Fibroblast of mammary gland (primary cell): ENCODE measurements at places on chromosomes 3 and 15.

GRCh38 chr3:174061162-174061561 is 663.6 kb downstream of the NLGN1 start:
- no peak for DNase-seq

DNA sequence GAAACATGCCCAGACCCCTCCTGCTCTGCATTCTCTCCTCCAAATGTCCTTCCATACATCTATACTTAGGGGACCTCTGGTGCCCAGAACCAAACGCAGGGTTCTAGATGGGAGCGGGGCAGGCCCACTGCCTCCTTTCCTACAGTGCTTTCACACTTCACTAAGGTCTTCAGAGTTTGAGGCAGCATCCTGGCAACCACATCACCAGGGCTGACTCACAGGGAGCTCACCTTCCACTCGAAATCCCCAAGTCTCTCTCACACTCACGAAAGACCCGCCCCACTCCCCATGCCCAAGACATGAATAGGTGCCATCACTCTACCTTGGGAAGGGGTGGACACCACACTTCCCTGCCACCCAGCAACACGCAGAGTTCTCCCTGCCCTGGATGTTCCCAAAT is 18.9 kb downstream of the HOMER2 start:
- no peak for DNase-seq

DNA sequence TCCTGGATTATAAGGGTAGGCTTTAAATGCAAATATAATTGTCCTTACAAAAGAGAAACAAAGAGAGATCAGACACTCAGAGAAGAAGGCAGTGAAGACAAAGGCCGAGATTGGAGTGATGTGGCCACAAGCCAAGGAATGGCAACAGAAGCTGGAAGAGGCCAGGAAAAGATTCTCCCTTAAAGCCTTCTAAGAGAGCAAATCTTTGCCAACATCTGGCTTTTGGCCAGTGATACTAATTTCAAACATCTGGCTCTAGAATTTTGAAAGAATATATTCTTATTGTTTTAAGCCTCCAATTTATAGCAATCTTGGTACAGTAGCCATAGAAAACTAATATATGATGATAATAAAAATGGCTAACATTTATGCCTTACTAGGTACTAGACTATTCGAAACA is 615.8 kb upstream of the ZNF385D start:
- DNase-seq = peak; percentile 33

- DNase-seq = no peak
Measured at GRCh38 chr15:29942548-29942947, 120.3 kb upstream of the TJP1 start.

- DNase-seq = peak; percentile 93
Measured at GRCh38 chr3:152302521-152303021, 33.8 kb downstream of the MBNL1 start.

GRCh38 chr15:38072348-38073177 is 138.1 kb downstream of the TMCO5A start:
- DNase-seq = peak; percentile 79

DNA sequence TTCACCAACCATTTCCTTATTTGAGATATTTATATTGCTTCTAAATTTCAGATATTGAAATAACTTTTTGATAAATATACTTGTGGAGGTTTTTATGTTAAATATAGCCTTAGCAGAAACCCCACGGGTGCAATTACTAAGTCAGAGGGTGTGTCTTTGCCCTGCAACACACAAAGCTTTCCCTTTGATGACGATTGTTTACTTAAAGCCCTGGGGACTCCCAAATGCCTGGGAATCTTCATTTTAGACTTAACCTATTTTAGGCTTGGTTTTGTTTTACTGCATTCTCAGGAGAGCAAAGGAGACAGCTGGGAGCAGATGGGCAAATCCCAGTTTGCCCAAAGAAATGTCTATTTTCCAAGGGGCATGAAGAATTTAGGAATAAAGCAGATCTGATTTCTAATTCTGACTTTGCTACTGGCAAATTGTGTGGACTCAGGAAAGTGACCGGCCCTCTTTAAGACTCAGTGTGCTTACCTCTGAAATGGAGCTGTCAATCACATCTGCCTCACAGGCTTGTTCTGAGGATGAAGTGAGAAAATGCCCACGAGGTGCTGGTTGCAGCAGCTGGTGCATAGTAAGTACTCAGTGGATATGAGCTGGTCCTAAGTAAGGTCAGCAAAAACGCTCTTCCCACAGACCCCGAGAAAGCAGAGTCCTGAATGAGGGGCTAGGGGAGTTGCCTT is 49.3 kb upstream of the CA12 start:
- DNase-seq = peak; percentile 48

DNA sequence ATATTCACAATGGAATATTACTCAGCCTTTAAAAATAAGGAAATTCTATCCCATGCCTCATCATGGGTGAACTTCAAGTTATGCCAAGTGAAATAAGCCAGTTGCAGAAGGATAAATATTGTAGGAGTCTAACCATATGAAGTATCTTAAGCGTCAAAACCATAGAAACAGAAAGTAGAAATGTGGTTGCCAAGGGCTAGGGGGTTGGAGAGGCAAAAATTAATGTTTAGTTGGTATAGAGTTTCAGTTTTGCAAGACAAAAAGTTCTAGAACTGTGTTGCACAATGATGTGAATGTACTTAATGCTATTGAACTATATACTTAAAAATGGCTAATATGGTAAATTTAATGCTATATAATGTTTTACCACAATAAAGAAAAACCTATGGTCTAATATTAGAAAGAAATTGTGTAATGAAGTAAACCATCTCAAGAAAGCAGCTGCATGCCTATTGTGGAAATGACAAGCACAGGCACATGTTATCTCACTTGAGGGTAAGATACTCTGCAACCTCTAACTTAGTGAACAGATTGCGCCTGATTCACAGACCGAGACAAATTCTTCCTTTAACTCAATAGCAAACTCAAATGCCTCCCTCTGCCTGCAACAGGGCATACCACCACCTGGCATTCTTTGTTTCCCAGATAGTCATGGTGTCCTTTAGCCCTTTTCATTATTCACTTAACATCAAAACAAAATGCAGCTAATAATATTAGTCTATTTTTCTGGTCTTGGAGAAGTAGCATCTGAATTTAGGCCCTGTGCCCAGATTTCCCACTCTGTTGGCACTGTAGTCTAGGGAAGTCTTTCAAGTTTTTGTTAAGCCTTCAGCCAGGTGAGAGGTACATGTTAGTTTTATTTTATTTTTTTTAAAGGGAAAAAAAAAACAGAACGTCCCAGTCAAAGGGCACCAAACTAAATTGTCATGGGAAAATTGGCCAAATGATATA is 80.2 kb upstream of the ACP3 start:
- no peak for DNase-seq

DNA sequence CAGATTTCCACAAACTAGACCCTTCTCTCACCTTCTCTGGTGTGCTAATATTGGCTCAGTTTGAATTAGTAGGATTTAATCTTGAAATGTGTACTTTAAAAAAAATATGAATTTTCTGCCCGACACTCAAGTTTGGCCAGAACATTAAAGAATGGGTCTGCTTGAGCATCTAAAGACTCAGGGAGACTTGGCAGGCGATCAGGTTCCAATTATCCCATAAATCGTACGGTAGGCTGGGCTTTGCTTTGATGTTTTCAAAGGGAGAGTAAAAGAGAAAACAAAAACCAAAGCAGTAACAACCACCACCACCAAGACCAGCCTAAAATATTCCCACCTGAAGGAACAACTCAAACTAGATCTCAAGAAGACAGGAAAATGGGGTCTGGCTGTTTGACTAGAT is 230.8 kb downstream of the EBLN2 start:
- no peak for DNase-seq

DNA sequence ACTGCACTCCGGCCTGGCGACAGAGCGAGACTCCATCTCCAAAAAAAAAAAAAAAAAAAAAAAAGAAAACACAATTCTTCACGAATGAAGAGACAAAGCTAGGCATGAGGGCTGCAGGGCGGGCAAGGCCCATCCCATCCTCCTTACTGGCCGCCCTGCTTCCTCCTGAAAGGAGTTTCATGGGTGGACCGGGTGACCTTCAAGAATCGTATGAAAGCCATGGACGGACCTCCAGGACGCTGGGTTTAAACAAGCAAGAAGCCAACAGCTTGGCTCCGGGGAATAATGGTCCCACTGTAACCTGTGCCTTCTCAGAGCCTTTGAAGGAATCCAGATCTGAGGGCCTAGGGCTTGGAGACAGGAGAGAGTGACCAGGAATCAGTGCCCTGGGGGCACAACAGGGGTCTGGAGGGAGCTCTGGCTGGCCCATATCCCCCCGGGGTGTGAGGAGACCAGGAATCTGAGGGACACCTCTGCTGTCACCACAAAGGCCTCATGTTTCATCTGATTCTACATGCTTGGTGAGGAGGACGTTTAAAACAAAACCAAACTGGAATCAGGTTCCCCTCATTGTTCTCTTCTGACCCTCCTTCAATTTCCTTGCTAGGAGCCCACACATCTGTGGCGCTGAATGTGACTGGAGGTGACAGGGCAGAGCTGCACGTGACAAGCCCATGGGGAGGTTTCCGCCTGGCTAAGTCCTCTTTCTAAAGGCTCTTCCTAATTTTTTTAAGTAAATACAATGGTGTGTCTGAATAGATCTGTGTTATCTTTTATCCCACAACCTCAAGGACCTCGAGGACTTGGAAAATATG is 46.1 kb downstream of the WHAMM start:
- DNase-seq = no peak

GRCh38 chr3:112799946-112800345 is 46.7 kb downstream of the CD200R1L start:
- DNase-seq = no peak

GRCh38 chr3:79159736-79160135 is 608.1 kb downstream of the ROBO1 start:
- DNase-seq = no peak

GRCh38 chr3:131218196-131218595 is 163.4 kb upstream of the NUDT16 start:
- DNase-seq = peak; percentile 64

GRCh38 chr3:173354124-173354523 is 43.4 kb upstream of the NLGN1 start:
- DNase-seq = no peak

GRCh38 chr3:27483117-27484014 is 818 bp downstream of the SLC4A7 start:
- peak; percentile 82 for DNase-seq

GRCh38 chr3:134624537-134625287 is 26.1 kb downstream of the KY start:
- no peak for DNase-seq

GRCh38 chr3:145134738-145135137 is 1026.2 kb downstream of the PLOD2 start:
- DNase-seq = no peak

- no peak for DNase-seq
Measured at GRCh38 chr3:11074451-11074850, 79.8 kb upstream of the HRH1 start.

GRCh38 chr3:52756141-52756540 is 14.6 kb downstream of the NEK4 start:
- DNase-seq = no peak

GRCh38 chr3:189166321-189166720 is 5.5 kb upstream of the TPRG1 start:
- no peak for DNase-seq

- DNase-seq = peak; percentile 97
Measured at GRCh38 chr3:30342318-30343060, 263.9 kb upstream of the TGFBR2 start.

GRCh38 chr3:24589931-24590880 is 95.6 kb upstream of the THRB start:
- DNase-seq = peak; percentile 23

GRCh38 chr15:68525815-68526214 is 53.0 kb upstream of the CORO2B start:
- DNase-seq = no peak

GRCh38 chr3:185225523-185225922 is 28.3 kb downstream of the EHHADH start:
- peak; percentile 40 for DNase-seq

DNA sequence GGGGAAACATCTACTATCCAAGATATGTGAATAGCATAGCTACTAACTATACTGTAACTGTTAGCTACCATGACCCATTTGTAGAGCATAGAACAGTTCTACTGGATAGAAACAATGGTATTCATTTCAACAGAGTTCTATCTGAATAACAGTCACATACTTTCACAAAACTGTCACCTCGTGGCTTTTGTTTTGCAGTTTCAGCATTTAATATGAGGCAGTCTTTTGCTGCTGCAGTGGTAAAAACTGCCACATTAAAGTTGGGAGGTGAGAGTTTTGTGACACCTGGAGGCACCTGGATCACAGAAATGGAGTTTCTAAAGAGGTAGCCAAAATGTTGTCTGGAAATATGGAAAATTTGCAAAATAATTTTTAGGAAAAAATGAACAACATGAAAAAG is 578.0 kb downstream of the UNC13C start:
- DNase-seq = no peak

DNA sequence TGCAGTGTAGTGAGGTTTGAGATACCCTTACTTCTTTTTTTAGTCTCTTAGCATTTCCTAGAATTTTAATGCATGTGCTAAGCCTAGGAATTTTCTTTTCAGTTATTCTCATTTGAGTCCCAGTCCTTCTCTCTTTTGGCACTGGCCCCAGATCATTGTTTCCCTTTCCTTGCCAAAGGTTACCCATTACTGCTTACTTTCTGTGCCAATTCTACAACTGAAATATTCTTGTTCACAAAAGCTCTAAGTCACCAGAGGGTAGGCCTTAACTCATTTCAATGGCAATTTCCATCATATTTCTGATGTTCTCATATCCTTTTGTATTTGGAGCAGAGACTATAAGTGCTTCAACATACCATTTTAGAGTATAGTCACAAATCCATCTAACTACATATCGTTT is 199.6 kb upstream of the CBLB start:
- DNase-seq = no peak

DNA sequence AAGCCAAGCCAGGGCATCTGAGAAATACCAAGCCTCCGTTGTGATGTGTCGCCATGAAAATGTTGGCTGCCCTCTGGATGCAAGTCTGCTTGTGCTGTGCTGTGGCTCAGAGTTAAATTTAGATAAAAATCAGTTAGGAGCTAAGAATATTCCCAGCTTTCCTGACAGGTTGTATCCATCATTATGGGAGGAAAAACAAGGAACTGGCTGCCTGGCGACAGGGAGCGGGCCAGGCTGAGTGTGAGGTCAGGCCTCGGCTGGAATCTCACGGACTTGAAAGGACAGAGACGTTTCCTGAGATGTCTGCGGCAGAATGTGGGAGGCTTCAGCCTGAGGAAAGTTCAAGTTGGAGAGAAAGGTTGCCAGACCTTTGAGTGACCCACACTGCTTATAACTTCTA is 213.8 kb downstream of the THSD4 start:
- DNase-seq = peak; percentile 21
